ENCODE measurements at places on chromosomes 5 and 9.

GRCh38 chr5:127700237-127700766 lies 2.9 kb upstream of the CCDC192 start:
- DNase-seq = no peak

- DNase-seq = no peak
These were observed 478.5 kb downstream of the RASEF start for GRCh38 chr9:82584349-82584863.

DNA sequence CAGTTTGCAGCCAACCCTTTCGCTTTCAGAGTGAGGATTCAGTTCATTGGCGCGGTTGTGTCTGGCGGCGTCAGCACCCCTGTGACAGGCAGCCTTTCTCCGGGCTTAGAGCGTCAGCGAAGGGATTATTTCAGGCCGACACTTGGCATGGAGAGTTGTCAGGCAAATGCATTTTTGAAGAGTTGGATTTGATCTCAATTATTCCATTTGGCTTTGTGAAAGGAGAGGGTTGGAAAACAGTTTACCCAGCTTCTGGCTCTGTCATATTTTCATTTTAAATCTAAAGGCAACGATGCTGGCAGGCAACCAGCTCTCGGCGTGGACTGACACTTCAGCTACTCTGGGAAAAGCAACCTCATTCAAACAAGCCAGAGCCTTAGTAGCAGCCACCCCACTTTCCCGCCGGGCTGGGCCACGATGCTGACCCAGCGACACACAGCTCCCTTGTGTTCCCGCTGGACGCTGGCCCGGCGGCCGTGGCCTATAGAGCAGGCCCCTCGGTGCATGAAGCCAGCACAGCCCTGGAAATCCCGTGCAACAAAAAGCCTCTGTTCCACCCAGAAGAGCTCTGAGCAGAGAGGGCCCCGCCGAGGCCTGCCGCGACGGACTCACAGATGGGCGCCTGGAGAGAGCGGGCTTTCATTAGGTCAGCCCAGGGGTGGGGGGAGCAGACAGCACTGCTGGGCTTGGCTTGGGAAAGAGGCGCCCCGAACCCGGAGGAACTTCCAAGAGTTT lies 28.9 kb upstream of the LPCAT1 start:
- no peak for DNase-seq

GRCh38 chr5:142320430-142320738 lies 4.4 kb downstream of the SPRY4 start:
- no peak for DNase-seq

- DNase-seq = no peak
These were observed 44.4 kb downstream of the DIRAS2 start for GRCh38 chr9:90598191-90598590.

GRCh38 chr5:122611406-122611805 lies 163.5 kb upstream of the SNX2 start:
- no peak for DNase-seq

- DNase-seq = no peak
These were observed 305.4 kb upstream of the IRX2 start for GRCh38 chr5:3056866-3057265.

GRCh38 chr9:98600631-98601030 lies 108.1 kb downstream of the GABBR2 start:
- no peak for DNase-seq

DNA sequence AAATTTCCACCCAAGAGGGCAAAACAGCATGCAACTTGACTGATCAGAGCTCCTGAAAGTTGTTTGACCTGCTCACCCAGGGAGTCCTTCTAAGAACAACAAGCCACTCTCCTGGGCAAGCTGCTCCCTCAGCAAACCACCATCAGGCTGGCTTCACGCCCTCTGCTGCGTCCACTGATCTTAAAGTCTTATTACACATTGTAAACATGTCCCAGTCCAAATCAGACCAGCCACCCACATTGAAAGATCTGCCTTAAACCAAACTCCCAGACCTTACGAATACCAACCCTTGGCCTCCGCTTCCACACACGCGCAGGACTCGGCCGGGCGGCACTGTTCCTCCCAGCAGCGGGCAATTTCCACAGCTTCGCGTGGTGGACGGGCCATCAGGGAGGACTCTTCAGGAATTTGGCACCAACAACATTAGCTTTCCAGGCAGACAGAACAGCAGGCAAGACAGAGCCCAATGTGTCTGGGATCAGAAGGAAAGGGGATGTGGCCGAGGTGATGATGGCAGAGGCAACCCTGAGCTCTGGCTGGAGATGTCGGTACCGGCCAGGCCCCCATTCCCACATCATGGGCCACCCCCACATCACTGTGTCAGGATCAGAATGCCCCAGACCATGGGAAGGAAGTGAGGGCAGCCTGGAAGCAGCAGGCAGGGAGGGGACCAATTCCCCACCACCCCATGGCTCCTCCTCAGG lies 56.8 kb downstream of the SEMA4D start:
- no peak for DNase-seq

DNA sequence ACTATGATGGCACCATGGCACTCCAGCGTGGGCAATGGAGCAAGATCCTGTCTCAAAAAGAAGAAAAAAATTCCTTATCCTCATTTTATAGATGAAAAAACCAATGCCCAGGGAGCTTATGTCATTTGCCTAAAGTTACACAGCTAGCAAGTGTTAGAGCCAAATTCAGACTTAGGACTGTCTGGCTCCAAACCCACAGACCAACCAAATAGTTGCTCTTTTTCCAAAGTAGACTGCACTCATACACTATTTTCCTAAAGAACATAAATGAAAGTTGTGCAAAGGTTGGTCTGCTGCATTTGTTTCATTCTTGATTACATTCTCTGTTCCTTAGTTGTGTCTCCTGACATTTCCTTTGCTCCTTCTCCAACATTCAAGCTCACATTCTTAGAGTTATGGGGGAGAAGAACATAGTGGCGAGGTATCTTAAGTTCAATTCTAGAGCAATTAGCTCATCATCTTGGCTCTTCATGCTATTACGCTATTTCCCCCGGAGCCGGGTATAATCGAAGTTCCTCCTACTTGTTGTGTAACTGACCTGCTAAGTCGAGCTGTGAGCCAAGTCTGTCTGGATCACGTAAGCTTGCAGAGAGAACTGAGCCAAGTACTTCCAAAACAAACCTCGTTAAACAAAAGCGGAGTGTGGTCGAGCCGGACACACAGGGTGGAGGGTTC lies 138.3 kb downstream of the RFK start:
- peak; percentile 84 for DNase-seq

DNA sequence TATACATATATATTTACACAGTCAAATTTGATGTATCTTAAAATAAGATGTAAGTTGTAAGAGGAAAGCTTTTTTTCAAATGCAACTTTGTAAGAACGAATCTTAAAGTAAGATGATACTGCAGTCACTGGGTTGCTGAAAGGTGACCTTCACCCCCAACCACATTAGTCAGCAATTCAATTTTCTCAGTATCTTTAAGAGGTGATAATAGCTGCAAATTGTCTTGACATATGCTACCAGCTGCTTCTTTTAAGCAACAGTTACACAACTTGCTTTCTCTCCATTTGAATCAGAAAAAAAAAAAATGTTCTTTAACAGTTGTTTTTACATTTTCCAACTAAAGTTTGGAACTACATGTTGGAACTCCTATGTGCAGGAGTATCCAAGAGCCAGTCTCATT lies 246.6 kb upstream of the CCNG1 start:
- no peak for DNase-seq

DNA sequence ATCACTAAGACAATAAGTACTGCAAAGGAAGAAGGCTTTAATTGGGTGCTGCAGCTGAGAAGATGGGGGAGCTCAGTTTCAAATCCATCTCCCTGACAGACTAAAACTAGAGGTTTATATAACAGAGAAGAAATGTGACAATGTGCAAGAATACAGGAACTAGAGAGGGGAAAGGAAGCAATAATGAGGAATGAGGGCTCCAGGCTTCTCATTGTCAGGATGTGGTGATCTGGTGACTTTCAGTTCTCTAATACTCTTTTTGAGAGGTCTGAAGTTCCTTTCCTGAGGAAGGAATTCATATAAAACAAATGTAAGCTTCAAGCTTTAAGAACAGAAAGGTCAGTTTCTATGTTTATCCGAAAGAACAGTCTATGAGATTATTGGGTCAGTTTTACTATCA lies 42.5 kb upstream of the SPATA31E1 start:
- DNase-seq = no peak

DNA sequence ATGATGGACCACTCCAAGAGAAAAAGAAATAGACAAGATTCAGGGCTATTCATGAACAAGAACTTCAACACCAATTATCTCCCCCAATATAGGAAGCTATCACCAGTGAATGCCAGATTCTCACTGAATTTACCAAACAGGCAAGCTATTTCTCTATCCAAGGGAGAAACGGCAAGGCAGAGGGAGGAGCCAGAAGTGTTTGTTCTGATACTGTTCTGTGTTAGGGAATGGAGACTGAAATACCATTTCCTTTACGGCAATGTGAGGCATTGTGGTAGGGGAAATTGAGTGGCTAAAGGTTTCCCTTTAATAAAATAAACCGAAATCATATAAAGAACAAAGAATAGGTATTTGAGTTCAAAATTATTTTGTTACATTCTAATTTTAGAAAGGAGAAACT lies 68.0 kb upstream of the ALDH1A1 start:
- DNase-seq = no peak

DNA sequence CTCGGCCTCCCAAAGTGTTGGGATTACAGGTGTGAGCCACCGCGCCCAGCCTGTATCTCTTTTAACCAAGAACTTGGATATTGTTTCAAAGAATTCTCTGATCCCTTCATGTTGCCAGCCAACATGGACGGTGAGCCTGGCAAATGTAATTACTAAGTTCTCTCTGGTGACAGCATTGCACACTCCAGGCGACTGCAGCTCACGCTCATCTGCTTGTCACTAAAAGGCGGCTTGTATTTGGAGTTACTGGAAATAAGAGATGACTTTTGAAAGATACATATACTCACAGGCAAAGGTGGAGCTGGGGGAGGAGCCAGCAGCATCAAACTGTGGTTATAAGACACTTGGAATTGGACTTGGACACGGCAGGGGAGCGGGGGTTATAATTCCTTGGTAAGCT lies 172.3 kb downstream of the SLIT3 start:
- no peak for DNase-seq

DNA sequence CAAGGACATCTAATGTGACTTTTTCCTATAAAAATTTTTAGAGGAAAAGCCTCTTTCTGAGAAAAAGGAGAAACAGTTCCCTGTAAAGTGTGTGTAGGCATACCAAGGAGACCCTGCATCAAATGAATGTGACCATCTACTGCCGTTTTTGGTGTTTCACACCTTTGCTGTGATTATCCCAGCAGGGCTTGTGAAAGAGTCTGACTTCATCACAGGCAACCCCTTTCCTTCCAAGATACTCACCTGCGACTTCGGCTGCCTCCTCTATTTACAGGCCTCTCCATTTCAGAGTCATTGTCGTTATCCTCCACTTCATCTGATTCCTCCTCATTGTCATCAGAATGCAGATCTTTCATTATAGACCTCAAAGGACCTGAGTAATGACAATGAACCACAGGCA lies 259.1 kb downstream of the MLLT3 start:
- no peak for DNase-seq

GRCh38 chr9:96140296-96141127 lies 161.5 kb downstream of the HSD17B3 start:
- DNase-seq = no peak

- DNase-seq = no peak
These were observed 734.1 kb upstream of the DMAC1 start for GRCh38 chr9:8533681-8534080.

GRCh38 chr5:154467655-154468354 lies 10.2 kb downstream of the HAND1 start:
- DNase-seq = peak; percentile 54

GRCh38 chr5:31531543-31531887 lies 378 bp downstream of the DROSHA start:
- DNase-seq = peak; percentile 11

DNA sequence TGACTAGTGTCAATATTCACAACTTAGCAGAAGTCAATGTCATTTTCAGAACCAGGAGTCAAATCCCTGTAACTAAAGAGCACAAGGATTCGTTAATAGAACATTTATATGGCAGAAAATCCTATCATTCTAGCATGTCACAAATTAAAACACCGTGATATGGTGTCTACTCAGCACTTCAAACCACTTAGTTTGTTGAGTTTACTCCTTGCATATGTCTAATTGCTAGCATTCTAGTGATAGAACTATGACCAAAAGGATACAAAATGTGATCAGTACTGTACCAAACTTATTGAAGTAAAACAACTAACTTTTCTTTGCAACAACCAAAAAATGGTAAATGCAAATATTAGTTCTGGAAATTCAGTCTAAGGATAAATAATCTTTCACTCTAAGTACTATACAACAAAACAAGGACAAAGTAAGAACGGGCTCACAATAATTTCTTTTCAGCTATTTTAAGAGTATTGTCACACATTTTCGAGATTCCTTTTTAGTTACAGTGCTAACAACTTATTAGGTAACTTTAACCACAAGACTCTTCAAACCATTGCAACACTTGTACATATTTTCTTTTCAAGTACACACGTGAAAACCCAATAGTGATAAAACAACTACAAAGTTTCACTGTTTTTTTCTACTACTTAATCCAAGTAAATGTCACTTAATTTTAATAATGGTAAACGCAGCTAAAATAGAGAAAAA lies 845.2 kb upstream of the CDH10 start:
- DNase-seq = peak; percentile 40

GRCh38 chr5:121366515-121366914 lies 485.2 kb upstream of the FTMT start:
- DNase-seq = peak; percentile 57

DNA sequence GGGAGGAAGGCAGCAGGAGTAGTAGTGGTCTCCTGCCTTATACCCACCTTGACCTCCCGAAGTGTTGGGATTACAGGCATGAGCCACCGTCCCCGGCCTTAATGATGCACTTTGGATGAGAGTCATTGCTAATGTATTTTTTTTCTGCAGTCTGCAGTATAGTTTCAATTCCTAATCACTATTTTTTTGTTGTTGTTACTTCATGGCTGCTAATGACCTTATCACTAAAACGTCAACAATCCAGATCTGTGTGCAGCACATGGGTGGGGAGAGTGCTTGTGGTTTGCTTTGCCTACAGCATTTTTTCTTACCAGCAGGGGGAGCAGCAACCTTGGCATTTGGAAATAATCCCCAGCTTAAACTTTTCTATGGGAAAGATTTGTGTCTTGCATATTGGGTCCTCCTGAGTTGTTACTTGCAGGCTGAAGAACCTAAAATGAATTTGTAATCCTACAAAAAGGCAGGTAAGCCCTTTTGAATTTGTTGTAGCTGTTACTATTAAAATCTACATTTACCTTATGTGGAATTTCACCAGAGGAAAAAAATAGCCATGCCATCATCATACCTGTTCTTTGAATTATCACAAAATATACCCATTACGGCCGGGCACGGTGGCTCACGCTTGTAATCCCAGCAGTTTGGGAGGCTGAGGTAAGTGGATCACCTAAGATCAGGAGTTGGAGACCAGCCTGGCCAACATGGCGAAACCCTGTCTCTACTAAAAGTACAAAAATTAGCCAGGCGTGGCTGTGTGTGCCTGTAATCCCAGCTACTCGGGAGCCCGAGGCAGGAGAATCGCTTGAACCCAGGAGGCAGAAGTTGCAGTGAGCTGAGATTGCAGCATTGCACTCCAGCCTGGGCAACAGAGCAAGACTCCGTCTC lies 6.3 kb upstream of the MED7 start:
- peak; percentile 63 for DNase-seq

Measured in fibroblast of skin of right biceps (primary cell).